ENCODE measurements at places on chromosomes 2 and 18.

DNA sequence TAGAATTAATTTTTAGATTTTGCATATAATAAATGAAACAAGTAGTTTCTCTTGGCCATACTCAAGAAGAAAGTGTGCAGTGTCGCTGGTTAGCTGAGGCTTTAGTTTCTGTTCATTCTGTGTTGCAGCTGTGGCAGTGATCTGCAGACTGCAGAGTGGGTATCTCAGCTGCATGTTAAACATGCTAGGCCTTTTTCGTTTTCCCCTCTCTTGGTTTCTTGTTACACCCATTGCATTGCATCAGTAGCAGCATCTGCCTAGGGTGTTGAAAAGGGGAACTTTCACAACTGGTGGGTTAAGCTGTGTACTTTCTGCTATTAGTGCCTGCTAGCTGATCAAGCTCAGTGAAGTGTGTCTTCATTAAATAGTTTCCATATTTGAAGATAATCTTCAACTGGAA lies 51.3 kb downstream of the ACSL3 start:
- no peak for DNase-seq

- no peak for DNase-seq
These were observed 44.7 kb upstream of the FLACC1 start for GRCh38 chr2:201401815-201402214.

DNA sequence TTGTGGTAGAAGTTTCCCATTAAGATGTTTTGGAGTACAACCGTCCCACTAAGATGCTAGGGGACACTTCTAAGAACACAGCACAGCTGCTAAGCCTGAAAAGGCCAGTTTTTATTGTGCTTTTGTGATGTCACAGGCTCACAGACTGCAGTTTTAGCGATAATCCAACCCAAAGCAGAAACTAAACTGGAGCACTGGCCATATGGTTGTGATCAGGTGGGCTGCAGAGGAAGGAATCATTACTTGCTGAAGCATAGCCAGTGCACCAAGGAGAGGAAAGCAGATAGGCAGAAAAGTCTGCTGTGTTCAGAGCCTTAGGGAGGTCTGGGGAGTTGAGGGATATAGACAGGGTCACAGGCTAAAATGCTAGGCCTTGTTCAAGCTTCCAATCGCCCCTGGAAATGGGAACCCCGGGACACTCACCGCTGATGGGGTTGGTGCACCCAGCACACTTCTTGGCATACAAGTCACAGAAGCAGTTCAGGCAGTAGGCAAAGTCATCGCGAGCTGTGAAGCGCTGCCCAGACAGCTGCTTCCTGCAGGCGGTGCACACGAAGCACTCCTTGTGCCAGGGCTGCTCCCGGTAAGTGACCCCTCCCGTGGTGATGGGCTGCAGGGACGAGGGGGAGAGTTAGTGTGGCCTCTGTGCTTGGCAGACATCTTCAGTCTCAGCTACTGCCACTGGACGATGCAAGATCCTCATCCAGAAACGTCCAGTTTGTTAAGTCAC lies 25.7 kb downstream of the C2orf49 start:
- DNase-seq = no peak

DNA sequence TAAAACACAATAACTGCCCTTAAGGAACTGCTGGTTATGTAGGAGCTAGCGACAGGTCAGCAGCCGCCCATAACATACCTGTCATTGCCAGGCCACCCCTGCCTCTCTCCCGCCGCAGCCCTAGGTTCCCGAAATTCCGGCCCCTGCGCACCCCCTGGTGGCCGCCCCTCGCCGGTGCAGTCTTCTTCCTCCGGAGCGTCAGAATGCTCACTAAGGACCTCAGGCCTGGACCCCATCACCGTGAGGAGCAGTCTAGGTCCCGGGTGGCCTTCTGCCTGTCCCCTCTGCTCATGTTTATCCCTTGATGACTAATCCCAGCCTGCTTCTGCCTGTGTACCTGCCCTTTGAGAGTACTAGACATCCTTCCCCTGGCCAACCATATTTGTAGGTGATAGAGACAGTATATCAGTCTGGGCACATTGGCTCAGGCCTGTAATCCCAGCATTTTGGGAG lies 115.7 kb upstream of the SLC1A4 start:
- DNase-seq = peak; percentile 29

DNA sequence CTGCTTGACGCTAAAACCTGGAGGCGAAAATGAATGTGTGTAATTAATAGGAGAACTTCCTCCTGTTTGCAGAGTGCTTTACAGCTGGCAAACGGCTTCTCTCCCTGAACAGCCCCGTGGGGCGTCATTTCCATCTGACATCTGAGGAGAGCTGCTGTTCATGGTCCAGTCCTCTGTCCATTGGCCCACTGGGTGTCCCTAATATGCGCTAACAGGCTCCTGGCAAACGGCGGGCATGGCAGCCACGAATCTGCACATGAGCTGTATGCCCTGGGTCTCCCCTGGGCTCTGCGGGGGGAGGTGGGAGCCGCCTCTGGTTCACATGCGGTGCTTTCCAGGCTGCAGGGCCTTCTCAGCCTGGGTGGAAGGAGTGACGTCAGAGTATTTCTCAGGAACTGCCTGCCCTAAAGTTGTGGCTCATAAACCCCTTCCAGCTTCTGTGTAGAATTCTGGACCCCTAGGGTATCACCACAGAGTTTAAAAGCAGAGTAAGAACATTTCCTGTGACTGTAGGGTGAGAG lies 73.2 kb downstream of the LRRFIP1 start:
- no peak for DNase-seq

- no peak for DNase-seq
These were observed 6.8 kb downstream of the DNAJB2 start for GRCh38 chr2:219285894-219286425.

DNA sequence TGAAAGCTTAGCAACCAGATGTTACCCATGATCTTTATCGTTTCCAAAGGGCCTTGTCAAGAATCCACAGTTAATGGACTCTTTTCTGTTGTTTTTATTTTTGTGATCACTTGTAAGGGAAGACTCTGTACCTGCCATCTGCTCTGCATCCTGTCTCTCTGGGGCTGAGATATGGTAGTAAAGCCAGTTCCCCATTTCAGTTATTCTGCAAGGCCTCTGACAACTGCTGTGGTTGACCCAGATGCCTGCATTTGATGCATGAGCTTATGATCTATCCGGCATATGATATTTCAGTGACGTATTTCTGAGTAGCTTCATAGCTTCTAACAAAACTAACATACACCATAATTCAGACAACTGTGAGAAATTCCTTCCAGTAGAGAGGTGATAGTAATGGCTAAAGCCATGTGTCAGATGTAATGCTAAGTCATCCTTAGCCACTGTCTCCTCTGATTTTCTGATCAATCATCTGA lies 105.1 kb downstream of the TPO start:
- DNase-seq = no peak

GRCh38 chr2:218229239-218229638 lies 12.2 kb downstream of the ARPC2 start:
- no peak for DNase-seq
